ENCODE measurements at places on chromosomes 7 and 10.

DNA sequence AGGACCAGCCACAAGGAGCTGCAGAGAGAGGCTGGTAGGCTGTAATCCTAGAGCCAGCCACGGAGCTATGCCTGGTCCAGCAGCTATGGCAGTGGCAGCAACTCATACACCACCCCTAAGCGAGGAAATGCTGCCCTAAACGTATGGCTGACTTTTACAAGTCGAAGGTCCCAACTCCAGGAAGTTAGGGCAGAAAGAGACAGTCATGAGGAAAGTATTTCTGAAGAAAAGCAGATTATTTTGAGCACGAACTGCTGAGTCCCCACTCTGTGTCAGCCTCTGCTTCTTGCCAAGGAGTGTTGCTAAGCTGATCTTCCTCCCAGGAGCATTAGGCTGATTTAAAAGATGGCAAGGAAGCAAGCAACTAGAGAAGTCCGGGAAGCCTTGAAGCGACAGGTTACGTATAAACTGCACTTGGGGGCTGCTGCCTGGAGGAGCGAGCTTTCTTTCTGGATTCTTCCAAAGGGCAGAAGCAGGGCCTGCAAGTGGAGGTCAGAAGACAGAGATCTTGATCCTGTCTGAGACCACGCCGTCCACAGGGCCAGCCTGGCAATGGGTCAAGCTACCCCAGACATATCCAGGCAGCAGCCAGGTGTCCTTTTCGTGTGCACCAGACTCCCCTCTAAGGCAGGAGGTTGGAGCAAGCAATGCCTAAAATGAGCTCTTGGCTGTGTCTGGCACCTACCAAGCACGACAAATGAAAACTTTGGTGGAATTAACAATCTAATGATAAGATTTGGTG lies 39.4 kb downstream of the PLXNA4 start:
- no peak for DNase-seq

GRCh38 chr10:10368951-10369576 lies 648.6 kb upstream of the CELF2 start:
- no peak for DNase-seq

DNA sequence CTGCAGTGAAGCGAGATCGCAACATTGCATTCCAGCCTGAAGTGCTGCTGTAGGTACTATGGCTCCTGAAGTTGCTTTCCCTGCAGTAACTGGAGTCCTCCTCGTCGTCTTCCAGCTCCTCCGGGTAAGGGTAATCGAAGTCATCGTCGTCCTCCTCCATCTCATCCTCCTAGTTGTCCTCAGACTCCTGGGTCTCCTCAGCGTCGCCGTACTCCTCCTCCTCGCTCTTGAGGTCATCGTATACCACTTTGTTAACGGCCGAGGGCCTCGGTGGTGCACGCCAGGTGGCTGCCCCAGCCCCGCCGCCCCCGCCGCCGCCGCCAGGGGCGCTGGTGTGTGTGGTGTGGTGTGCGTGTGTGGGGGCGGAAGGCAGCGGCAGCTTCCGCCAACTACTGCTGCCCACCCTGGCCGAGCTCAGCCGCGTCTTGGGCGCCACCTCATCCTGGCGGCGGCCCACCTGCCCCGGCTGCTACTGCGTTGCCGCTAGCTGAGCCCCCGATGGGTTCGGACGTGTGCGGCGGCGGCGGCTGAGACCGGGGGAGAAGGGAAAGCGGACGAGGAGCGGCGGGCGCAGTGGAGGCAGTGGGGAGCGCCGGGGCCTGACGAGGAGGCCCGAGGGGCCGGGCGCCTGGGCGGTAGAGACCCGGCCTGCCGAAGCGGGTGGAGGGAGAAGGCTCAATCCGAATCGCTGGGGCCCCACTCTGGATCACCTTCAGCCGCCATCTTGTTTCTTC lies 11.8 kb upstream of the ACBD5 start:
- DNase-seq: no peak

- DNase-seq: no peak
Observed at GRCh38 chr7:2143450-2143849, 89.3 kb downstream of the MAD1L1 start.

- no peak for DNase-seq
Observed at GRCh38 chr7:138816650-138817049, 18.7 kb upstream of the ATP6V0A4 start.

- DNase-seq: no peak
Observed at GRCh38 chr10:48745662-48746245, 61.1 kb downstream of the WDFY4 start.

- DNase-seq: no peak
Observed at GRCh38 chr7:39464350-39465054, 101.7 kb upstream of the YAE1 start.

GRCh38 chr10:71873582-71874211 lies 22.6 kb upstream of the PSAP start:
- DNase-seq: no peak

DNA sequence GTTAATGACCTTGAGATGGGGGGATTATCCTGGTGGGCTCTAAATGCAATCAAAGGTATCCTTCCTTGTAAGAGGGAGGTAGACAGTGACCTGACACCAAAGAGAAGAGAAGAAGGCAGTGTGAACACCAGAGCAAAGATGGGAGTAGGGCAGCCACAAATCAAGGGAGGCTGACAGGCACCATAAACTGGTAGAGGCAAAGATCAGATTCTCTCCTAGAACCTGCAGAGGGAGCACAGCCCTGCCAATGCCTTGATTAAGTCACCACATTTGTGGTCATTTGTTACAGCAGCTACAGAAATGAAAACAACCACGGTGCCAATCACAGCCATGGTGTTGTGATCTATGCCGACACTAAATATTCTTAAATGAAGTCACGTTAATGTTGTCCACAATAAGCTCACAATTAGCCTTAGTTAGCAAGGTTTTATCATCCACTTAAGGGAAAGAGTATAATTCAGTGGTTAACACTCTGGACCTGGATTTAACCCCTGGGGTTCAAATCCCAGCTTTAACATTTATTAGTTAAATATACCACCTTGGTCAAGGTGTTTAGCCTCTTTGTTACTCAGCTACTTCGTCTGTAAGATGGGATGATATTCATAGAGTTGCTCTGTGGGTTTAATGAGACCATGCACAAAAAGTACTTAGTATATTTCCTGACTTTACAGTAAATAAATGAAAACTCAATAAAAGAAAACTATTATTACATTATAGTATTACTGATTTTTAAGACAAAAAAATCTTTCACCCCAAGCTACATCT lies 70.8 kb downstream of the SGMS1 start:
- DNase-seq: peak; percentile 58

- DNase-seq: no peak
Observed at GRCh38 chr7:95595746-95596197, 544 bp downstream of the PDK4 start.

DNA sequence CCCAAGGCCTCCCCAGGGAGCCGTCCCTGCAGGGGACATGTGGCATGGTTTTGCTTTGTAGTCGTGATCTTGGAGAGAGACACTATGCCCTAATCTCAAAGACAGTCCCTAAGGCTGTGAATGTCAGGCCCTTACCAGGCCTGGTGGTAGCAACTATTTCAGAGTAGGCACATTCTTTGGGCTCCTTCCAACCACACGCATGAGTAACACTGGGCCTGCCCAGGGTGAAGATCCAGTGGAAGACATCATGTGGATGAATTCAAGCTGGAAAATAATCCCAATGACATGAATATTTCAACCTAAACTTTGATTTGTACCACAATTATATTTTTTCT lies 39.5 kb upstream of the INSIG1 start:
- DNase-seq: no peak

DNA sequence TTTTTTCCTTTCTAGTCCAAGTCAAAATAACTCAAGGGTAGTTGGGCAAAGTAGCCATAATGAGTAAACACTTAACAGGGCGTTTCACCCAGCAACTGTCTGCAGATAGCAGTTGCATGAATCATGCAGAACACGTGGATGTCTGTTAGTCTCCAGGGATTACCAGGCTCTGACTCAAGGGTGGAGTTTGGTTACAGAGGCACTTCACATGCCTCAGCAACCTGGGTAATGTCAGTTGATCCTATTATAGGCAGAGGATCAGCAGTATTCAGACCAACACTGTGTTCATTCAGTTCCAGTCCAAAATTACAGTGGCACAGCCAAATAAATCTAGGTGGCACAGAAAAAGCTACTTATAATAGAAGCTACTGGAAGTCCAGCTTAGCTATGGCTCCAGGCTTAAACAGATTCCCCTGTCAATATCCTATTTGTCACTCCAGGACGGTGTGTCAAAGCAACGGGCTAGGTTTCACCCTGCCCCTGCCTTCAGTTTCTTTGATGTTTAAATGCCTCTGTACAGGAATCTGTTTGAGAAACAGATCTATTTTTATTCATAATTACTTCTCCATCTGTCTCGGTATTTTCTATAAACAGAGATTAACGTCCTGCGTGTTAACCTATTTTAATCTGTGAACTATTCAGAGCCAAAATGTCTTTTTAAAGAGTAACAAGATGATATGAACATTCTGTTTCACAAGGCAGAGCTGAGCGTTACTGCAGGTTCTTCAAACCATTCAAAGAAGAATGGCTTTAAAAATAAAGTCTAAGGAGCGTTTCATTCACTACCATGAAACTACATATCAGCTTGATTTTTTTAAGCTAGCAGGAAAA lies 162.6 kb upstream of the AKR1E2 start:
- DNase-seq: no peak

GRCh38 chr7:80629023-80629422 lies 9.4 kb upstream of the CD36 start:
- DNase-seq: no peak

- no peak for DNase-seq
Observed at GRCh38 chr7:152200395-152200794, 174.9 kb downstream of the GALNT11 start.

GRCh38 chr10:58360412-58361004 lies 24.7 kb upstream of the TFAM start:
- no peak for DNase-seq

DNA sequence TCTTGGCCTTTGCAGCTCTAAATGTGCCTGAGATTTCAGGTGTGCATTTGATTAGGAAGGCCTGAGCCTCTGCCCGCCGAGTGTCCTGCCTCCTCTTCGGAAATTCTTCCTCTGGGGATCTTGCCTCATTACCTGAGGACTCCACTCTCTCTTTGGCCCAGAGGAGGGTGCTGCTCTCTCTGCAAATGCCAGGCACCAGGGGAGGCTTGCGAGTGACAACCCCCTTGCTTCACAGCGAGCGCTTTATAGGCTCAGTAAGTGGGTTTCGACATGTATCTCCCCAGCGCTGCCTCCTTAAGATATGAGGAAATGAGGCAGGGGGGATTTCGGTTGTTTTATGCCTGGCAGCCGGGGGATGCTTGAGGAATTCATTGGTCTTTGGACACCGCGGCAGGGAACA lies 423.9 kb downstream of the GLRX3 start:
- no peak for DNase-seq

DNA sequence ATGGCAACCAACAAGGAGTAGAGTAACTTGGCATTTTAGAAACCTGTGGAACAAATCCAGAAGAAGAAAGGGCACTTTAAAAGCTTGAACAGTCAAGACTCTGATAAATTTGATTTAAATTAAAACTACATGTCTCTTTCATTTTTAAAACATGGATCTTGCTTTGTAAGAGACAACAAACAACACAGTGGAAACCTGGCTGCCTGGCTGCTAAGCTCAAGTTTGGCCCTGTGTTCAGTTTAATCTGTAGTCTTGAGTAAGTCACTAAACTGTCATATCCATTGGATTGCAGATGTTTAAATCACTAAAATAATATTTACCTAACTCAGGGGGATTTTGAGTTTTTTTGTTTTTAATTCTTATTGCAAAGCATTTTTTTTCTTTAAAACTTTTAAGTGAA lies 374.9 kb upstream of the SEMA3D start:
- DNase-seq: no peak

DNA sequence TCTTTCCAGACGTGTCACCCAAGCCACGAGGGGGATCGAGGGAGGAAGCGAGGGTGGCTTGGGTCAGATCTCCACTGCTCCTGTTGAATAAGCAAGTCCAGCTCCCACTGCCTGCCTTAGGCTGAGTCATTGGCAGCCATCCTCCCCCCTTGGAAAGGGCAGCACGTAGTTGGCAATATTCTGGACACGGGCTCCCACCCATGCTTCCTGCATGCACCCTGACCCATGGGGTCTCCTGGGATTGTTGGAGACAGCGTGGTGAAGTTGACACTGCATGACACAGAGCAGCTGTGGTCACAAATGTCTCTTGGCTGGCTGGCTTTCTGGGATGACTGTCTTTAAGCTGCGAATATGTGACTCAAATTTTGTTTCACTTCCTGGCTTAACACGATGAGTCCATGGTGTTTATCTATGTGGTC lies 11.2 kb downstream of the BTBD16 start:
- DNase-seq: no peak

GRCh38 chr10:28678687-28679457 lies 1.6 kb downstream of the BAMBI start:
- peak; percentile 9 for DNase-seq

- DNase-seq: peak; percentile 43
Observed at GRCh38 chr7:42236266-42236975, 588 bp downstream of the GLI3 start.

DNA sequence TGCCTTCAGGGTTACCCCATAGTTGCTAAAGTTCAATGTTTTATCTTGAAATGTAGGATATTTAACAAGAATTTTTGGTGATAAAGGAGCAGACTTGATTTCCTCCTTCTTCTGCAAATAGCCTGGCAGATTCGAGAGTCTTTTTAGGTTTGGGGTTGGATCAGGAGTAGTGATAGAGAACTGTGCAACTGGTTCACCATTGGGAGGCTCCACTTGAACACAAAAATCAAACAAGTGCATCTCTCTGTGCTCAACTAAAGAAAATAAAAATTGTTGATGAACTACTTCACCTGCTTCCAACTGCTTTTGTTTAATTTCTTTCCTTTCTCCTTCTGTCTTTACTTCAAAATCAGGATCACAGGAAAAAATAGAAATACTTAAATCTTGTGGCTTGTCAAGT lies 58.5 kb downstream of the MACC1 start:
- DNase-seq: no peak

- no peak for DNase-seq
Observed at GRCh38 chr10:71771204-71771603, 2.1 kb downstream of the VSIR start.

- no peak for DNase-seq
Observed at GRCh38 chr7:16728811-16729210, 24.7 kb upstream of the TSPAN13 start.

GRCh38 chr10:35578618-35578956 lies 26.6 kb upstream of the GJD4 start:
- no peak for DNase-seq

GRCh38 chr7:151514461-151515275 lies 5.0 kb downstream of the RHEB start:
- no peak for DNase-seq

DNA sequence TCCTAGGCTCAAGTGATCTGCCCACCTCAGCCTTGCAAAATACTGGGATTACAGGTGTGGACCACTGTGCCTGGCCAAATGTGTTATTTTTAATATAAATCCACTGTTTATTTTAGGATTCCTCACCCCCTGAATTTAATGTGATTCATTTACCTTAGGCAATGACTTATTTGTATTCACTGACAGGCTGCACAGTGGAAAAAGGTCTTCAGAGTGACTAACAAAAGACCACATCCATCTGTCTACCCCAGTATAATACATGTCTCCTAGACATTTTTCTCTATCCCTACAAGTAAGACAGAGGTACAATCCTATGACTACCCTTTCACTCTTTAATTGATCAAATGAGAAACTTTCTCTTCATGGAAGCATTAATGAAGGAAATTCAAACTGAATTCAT lies 230.2 kb downstream of the AHR start:
- DNase-seq: no peak

GRCh38 chr7:140604760-140605159 lies 35.9 kb downstream of the DENND2A start:
- no peak for DNase-seq

GRCh38 chr7:128053023-128053422 lies 21.8 kb upstream of the LRRC4 start:
- peak; percentile 51 for DNase-seq

- DNase-seq: no peak
Observed at GRCh38 chr10:131936294-131936693, 35.5 kb downstream of the PPP2R2D start.

- DNase-seq: no peak
Observed at GRCh38 chr10:115826396-115826795, 446.6 kb downstream of the GFRA1 start.

Data from Kasumi-1 (cell line).